ENCODE measurements at places on chromosomes 5 and 9.

DNA sequence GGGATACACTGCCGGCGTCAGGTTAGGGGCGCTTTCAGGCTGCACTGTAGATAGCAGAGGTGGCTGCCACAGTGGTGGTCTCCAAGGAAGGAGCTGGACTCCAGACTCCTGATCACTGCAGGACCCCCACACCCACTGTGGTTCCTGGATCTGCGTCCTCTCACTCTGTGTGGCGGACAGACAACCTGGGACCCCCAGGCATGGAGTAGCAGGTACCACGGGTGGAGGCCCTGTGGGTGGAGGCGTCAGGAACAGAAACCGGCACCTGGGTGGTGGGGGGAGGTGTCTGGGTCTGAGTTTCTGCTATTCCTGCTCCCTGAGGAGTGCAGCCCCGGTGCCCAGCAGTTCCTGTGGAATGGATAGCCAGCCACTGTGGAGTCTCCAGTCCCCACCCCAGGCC, 75.1 kb upstream of the PCAT7 start:
- DNase-seq = no peak

- DNase-seq = no peak
Measured at GRCh38 chr9:73121375-73121935, 30.2 kb upstream of the ANXA1 start.

DNA sequence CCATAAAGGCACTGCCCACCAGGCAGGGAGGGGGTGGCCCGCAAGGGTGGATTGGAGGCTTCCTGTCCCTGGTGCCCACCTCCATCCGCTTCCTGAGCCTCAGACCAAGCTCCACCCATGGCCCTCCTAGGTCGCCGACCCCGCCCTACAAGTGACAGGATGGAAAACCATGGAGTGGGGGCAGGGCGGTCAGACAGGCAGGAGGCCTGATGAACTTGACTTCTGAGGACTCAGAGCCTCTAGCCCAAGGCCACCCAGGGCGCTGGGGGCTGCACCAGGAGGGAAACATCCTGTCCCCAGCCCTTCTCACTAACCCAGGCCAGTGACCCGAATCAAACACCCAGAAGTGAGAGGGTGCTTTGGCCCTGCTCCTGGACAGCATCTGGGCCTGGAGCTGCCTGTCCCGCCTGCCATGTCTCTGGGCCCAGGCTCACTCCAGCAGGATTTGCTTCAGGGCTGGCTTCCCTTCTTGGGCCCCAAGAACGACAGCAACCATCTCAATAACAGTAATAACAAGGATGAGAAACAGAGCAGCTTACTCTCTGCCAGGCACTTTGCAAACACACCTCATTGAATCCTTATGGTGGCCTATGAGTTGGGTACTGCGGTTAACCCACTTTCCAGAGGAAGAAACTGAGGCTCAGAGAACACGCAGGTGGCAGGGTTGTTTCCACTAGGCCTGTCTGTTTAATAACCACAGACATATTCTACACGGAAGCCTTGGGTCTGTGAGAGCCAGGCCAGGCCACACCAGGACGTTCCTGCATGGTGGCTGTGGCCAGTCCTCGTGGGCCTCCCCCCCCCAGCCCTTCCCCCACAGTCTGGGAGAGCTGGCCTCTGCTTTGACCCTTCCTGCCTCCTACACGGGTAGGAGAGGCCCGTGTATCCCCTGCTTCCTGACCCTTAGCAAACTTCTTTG, 4.4 kb upstream of the ST6GALNAC6 start:
- DNase-seq = peak; percentile 80

GRCh38 chr9:109616571-109617120, 118.5 kb upstream of the PTPN3 start:
- DNase-seq = no peak

GRCh38 chr9:131012396-131012917, 3.5 kb downstream of the LAMC3 start:
- peak; percentile 43 for DNase-seq

GRCh38 chr5:7540736-7541485, 145.0 kb downstream of the ADCY2 start:
- no peak for DNase-seq

- no peak for DNase-seq
Measured at GRCh38 chr9:97766610-97767009, 69.5 kb upstream of the XPA start.

DNA sequence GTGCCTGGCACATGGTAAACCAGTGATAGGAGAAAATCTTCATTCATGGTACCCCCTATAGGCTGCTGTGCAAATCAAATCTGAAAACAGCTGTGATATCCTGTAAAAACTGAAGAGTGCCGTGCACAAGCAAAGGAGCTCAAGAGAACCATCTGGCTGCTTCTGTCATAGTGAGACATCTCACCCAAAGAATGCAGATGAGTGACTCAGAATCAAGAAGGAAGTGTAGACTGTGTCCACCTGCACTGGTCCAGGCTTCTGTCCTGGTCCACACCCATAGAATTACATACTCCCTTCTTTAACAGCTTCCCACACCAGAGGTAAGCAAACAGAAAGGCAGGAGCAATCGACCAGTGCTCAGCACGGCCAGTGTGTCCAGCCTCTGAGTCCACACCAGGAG, 195.9 kb downstream of the ASTN2 start:
- no peak for DNase-seq

DNA sequence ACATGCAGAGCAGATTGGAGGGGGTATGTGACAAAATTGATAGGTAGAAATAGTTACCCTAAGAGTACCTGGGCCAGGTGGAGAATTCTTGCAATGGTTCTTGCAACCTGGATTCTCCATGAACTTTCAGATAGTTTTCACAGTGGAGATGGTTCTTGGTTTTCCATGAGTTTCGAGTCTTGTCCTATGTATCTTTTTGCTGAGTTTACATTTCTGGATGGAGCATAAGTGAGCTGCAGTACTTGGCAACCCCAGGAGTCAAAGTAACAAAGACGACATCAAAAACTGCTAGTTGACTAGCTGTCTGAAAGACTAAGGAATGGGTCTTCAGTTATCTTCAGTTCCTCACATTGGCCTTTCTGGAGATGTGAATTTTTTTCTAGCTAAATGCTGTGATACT, 196.6 kb upstream of the RAD23B start:
- no peak for DNase-seq

All from left hindlimb (tissue), 1 donor.